ENCODE measurements at places on chromosomes 2 and 18. TPM values are rescaled to one million over a fixed set of nuclear protein-coding genes. Genes with fewer than 3 reads are reported as not detected.

Gene KCNE4
- 0.58 TPM for polyA plus RNA-seq

Gene OSR1
- polyA plus RNA-seq, result 1.1 TPM

Gene MZT2A
- 34.8 TPM for polyA plus RNA-seq

Gene HNMT
- 3.9 TPM for polyA plus RNA-seq

Gene COL4A3
- 3.8 TPM for polyA plus RNA-seq

Gene UGT1A5
- not detected for polyA plus RNA-seq

Gene PSMA8
- polyA plus RNA-seq, result not detected

Gene HJURP
- 0.08 TPM for polyA plus RNA-seq

Gene KDSR
- 11.4 TPM for polyA plus RNA-seq

Gene SPATS2L
- 62.1 TPM for polyA plus RNA-seq

Gene BOLL
- 1.5 TPM for polyA plus RNA-seq

Gene RAB6C
- 0.09 TPM for polyA plus RNA-seq

Gene ALPI
- not detected for polyA plus RNA-seq

Gene MTA3
- polyA plus RNA-seq, result 8.4 TPM

Gene PJVK
- 0.72 TPM for polyA plus RNA-seq

Gene DSC2
- 0.18 TPM for polyA plus RNA-seq

Gene GALNT14
- polyA plus RNA-seq, result 0.13 TPM

Gene OTX1
- not detected for polyA plus RNA-seq

Gene PDCD1
- 0.06 TPM for polyA plus RNA-seq

Gene STARD6
- not detected for polyA plus RNA-seq

Gene NR4A2
- 0.31 TPM for polyA plus RNA-seq

Gene ERICH2
- 0.24 TPM for polyA plus RNA-seq

Gene COLEC11
- polyA plus RNA-seq, result 0.35 TPM

Gene TUBB8B
- 0.04 TPM for polyA plus RNA-seq

Gene IL36G
- not detected for polyA plus RNA-seq

Gene ERMN
- polyA plus RNA-seq, result 0.08 TPM

Gene HOXD10
- polyA plus RNA-seq, result 0.03 TPM

Gene THADA
- polyA plus RNA-seq, result 8.1 TPM

Gene ANKRD62
- not detected for polyA plus RNA-seq

Gene RNF149
- polyA plus RNA-seq, result 10.7 TPM

Gene HOXD4
- polyA plus RNA-seq, result 1.2 TPM

Gene ARHGEF33
- polyA plus RNA-seq, result 0.25 TPM

Gene RTP5
- polyA plus RNA-seq, result 0.01 TPM

Gene LYPD6
- polyA plus RNA-seq, result 0.07 TPM

Gene ASB18
- 0.04 TPM for polyA plus RNA-seq

Gene SFT2D3
- 2.5 TPM for polyA plus RNA-seq

Gene LYPD6B
- not detected for polyA plus RNA-seq

Gene PLA2R1
- polyA plus RNA-seq, result 0.17 TPM

Gene TNS1
- polyA plus RNA-seq, result 73.4 TPM

Gene CPLX4
- not detected for polyA plus RNA-seq

Gene FAM237A
- not detected for polyA plus RNA-seq

Gene SP9
- polyA plus RNA-seq, result 0.03 TPM

Data from psoas muscle (tissue), 8 donors.